Lung (tissue), 17 donors: ENCODE measurements at places on chromosomes 2 and 18. TPM values are rescaled to one million over a fixed set of nuclear protein-coding genes. Genes with fewer than 3 reads are reported as not detected.
A peak's percentile ranks its signal among the peaks of the same experiment; 100 is the strongest.

The RNF125 gene
- 4.8 TPM for total RNA-seq

The FZD7 gene
- 31.7 TPM for total RNA-seq

The CNGA3 gene
- total RNA-seq, result 0.40 TPM

The MYO5B gene
- total RNA-seq, result 24.5 TPM

The SNRNP200 gene
- total RNA-seq, result 106 TPM

The AQP12B gene
- total RNA-seq, result not detected

The HOXD4 gene
- 0.74 TPM for total RNA-seq

The RSAD2 gene
- 11.5 TPM for total RNA-seq

The ASNSD1 gene
- 55.8 TPM for total RNA-seq

The EN1 gene
- total RNA-seq, result not detected

The CIB4 gene
- 1.3 TPM for total RNA-seq

- DNase-seq, result no peak
These were observed 294.6 kb upstream of the CYP26B1 start for GRCh38 chr2:72442270-72442669.

DNA sequence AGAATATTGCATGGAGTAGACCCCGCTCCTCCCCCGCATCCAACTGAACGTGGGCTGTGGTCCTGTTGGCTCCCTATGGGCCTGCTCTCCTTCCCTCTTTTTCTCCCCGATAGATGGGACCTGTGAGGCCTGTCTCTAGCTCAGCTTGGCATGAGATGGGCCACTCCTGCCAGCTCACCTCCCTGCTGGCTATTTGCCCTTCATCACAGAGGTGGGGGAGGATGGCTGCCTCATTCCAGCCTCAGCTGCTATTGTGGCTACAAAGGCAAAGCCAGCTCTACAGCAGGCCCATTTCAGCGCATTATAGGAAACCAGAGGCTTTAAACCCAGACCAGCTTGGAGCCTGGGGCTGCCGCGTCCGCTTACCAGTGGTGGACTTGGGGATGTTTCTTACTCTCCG lies 313.9 kb downstream of the GBX2 start:
- no peak for DNase-seq

DNA sequence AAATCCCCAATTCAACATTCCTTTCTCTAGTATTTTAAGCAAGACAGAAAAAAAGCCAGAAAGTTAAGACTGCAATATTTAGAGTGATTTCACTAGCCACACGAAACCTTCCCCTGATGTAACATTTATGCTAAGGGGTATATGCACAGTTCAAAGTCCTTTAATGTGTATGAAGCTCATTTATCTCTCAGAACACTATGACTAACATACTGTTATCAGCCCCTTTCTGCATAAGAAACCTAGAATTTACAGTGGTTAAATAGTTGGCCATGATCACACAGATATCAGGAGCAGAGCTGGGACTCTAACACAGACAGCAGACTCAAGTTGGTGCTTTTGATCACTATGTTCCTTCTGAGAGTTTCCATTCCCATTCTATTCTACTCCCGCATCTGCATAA lies 185.5 kb downstream of the CDH2 start:
- no peak for DNase-seq

GRCh38 chr2:207750345-207750744 lies 19.4 kb downstream of the FZD5 start:
- DNase-seq, result no peak

GRCh38 chr2:233060980-233061590 lies 943 bp downstream of the INPP5D start:
- DNase-seq, result no peak

- peak; percentile 66 for DNase-seq
These were observed 8.2 kb upstream of the TMEM182 start for GRCh38 chr2:102753563-102754159.

DNA sequence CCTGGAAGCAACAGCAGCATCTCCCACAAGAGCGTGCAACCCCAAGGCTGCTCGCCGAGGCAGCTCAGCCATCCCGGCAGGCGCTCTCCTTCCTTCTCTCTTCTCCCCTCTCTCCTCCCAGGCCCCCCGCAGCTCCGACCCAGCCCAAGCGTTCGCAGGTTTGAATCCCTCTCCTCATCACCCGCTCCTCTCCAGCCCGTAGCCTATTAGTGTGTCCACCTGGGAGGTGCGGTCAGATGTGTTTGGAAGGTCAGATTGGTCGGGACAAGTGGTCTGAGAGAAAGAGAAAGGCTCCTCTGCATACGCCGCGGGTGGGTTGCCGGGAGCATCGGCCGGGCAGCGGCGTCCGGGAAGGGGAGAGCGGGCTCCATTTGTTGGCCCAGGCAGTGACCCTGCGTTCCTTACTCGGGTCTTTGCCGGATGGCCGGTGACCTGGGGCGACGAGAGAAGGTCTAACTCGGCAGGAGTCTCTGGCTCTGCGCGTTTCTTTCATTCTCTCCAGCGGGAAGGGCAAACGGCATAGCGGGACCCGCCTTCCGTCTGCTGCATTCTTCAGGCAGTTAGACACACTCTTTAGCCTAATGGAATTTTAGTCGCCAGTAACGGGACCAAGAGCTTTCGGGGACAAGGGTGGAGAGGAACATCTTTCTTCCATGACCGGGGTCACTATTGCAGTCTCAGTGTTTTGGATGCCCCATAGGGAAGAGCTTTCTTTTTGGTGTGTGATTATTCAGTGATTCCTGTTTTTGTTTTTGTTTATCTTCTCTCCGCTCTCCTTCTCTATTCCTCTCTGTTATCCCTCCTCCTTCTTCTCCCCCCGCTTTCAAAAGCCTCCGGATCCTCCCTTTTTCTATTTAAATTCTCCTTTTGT lies 1.1 kb upstream of the TMEFF2 start:
- peak; percentile 46 for DNase-seq

DNA sequence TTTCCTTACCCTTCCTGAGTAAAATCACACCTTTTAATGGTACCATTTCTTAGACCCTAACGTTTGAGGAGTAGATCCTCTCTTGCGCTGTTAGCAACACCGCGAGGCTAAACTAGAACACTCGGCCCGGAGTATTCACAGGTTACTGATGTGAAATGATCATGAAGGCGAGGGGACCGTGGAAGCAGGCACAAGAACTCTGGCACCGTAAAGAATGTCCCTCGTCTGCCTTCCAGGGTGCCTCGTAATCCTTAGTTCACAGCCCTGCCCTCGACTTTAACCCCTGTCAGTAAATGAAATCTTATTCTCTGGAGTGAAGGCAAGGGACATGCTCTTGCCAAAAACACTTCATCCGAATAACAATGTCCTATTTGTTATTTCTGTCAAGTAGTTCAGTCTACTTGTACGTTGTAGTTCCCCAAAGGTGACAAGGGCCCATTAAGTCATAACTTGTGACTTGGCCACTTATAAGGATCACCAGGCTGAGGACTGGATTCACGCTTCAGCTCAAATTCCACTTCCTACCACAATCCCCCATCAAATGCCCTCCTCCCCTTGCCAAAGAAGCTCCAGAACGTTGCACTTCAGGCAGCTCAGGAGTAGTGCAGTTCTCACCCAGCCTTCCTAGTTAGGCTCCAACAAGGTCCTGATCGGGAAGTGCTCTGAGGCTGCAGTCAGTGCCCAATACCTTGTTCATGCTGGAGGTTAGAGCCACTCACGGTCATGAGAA lies 43.3 kb upstream of the ITM2C start:
- DNase-seq, result no peak

DNA sequence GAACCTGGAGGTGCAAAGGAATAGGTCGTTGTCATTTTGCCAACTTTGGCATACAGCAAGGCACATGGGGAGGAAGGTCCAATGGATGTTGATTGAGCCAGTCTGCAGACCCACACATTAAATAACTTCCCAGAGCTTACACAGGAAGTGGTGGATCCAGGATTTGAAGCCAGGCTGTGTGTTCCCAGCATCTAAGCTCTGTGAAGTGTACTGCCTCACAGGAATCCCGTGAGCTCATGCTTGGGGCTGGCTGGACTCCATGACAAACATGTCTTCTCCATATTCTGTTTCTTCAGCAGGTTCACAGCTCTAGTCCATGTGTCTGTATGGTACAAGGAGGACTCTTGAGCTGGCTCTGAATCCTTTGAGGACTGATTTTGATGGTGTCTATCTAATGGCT lies 63.9 kb downstream of the KLHL29 start:
- no peak for DNase-seq

DNA sequence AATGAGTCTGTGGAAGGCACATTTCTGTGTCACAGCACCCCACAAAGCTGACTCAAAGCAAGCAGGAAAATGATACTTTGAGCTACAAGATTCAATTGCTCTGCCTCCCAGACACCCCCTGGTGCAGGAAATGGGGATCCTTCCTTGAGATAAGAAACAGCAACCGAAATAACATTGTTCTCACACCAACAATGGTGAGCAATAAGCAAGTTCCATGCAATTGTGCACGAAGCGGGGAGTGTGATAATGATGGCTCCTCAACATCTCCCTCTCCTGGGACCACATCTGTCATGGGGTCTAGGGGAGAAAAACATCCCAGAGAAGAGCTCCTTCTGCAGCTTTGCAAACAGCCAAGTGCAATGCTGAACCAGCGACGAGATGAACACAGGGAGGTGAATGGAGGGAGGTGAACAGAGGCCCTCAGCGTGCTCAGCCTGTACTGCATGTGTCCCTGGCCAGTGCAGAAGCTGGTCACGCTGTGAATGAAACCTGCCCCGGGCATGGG lies 67.7 kb downstream of the PDCL3 start:
- DNase-seq, result no peak

- no peak for DNase-seq
These were observed 23.9 kb downstream of the PIAS2 start for GRCh38 chr18:46893360-46893759.
